ENCODE measurements at places on chromosomes 2 and 18.

- no peak for DNase-seq
Observed at GRCh38 chr18:61335684-61336555, 2.7 kb downstream of the CDH20 start.

- DNase-seq: no peak
Observed at GRCh38 chr18:26993568-26993967, 128.1 kb upstream of the AQP4 start.

DNA sequence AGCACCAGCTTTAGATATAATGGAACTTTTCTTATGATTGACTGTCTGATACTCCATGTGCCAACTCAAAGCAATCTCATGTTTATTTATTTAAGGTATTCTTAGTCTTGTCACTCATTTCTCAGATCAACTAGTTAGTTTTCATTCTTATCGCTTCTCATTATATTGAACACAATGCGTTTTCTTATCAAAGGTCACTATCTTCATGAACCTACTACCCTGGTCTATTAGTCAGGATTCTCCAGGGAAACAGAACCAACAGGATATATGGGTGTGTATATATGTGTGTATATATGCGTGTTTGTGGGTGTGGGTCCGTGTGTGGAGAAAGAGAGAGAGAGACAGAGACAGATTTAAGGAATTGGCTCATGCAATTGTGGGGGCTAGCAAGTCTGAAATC lies 619.9 kb downstream of the ZEB2 start:
- no peak for DNase-seq

DNA sequence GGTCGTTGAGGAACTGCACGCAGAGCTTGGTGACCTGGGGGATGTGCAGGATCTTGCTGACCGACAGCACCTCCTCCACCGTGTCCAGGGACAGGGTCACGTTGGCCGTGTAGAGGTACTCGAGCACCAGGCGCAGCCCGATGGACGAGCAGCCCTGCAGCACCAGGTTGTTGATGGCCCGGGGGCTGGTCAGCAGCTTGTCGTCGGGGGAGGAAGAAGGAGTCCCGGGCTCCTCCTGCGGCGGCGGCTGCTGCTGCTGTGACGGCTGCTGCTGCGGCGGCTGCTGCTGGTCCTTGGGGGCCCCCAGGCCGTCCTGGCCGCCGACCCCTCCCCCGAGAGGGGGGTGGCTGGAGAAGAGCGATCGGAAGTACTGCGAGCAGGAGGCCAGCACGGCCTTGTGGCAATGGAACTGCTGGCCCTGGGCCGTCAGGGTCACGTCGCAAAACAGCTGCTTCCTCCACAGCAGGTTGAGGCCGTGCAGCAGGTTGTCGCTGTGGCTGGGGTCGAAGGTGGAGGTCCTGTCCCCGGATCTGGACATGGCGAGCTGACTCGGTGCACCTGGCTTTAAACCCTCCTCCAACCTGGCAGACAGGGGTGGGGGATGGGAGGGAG lies 2.7 kb downstream of the KLHL14 start:
- no peak for DNase-seq

- no peak for DNase-seq
Observed at GRCh38 chr2:120441744-120442471, 96.0 kb downstream of the INHBB start.

DNA sequence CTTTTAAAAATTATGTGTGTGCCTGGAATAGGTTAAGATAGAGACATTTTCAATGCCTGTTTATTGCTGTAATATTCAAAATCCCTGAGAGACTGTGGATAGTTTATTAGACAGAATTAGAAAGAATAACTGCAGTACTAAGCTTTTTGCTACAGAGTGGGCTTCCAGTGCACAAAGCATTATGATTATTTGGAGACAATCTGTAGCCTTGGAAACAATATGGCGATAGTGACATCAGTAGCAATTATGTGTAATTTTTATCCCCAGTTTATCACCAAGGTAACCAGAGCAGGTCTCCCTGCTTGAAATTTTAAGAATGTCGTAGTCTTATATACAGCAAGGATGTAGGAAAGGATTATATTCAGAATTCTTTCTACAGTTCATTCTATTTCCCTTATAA lies 100.0 kb downstream of the MYO3B start:
- no peak for DNase-seq

GRCh38 chr2:143261986-143262385 lies 132.8 kb downstream of the ARHGAP15 start:
- no peak for DNase-seq

DNA sequence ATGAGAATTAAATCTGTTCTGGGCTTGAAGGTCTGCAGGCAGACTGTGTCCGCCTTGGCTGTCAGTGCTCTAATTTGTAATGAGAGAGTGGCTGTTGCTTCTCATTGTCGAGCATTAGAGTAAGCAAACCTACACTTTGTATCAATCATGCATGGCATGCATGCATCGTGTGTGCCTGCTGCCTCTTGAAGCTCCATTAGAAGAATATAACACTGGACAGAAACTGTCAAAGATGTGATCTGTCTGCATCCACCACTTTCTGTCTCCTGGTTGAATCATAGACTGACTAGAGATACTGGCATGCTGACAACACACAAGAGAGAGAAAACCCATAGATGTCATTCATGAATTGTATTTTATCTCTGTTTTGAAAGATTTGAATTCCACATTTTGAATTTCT lies 275.0 kb upstream of the NXPH2 start:
- no peak for DNase-seq

- no peak for DNase-seq
Observed at GRCh38 chr2:84388133-84388532, 70.9 kb downstream of the SUCLG1 start.

DNA sequence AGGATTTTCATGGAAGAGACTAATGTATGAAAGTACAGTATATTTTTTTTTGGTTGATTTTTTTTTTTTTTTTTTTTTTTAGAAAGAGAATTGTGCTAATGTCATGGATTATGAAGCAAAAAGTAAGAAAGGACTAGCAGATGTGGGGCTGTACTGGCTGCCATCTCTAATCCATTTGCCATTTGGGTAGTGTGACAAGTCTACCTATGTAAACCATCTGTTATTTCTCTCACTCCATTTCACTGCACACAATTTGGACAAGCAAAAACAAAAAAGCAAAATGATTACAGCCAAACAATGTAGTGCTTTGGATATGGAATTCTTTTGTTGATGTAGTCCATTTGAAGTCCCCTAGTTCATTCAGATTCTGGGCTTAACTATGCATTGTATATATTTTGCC lies 1355.4 kb downstream of the LRP1B start:
- DNase-seq: no peak

- no peak for DNase-seq
Observed at GRCh38 chr2:230323385-230324106, 3.4 kb upstream of the SP140L start.

GRCh38 chr18:14941256-14941655 lies 193.3 kb downstream of the ANKRD30B start:
- no peak for DNase-seq

DNA sequence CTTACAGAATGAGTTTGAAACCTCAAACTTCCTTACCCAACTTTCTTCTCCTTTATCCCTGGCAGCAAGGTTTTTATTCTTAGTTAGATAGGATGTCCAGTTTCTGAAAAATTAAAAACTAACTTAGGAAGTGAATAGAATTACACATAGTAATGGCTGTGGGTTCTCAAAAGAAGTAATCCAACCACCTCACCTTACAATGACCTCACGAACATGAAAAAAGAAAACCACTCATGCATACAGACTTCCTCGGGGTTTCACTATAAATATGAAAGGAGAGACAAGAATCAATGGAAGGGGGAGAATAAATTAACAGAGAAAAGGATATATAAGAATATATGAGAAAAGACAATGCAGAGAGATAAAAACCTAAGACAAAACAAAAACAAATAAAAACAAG lies 1044.3 kb upstream of the KLHL29 start:
- no peak for DNase-seq

DNA sequence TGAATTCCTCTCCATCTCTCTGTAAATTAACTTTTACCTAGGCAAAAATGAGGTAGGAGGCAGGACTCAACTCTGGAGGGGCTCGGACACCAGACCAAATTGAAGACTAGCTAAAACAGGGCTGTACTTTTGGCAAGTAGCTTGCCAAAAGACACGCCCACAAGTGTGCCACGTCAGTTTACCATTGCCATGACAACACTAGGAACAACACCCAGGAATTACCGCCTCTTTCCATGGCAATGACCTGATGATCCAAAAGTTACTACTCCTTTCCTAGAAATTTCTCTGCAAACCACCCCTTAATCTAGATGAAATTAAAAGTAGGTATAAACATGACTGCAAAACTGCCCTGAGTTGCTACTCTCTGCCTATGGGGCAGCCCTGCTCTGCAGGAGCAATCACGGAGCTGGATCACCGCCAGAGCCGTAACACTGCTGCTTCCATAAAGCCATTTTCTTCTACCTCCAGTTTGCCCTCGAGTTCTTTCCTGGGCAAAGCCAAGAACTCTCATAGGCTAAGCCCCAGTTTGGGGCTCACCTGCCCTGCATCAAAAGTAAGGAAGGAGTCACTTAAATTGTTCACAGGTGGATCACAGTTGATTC lies 66.0 kb upstream of the FAM136A start:
- no peak for DNase-seq

DNA sequence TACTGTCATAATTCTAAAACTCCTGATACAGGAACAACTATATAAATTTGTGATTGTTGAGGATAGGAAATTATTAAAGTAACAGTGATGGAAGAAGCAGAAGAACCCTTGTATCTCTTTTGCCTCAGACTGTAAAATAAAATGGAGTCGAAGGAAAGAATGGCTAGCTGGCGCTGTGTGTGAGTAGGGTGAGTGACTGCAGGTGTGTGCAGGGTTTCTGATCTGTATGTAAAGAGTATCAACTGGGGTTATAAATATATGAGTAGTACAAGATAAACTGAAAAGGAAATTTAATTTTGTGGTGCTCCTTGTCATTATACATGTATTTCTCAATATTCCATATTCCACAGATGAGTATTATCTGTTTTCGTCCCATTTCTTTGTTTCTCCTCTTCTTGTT lies 15.2 kb downstream of the POLI start:
- no peak for DNase-seq

- DNase-seq: no peak
Observed at GRCh38 chr2:43924463-43924862, 71.3 kb downstream of the LRPPRC start.

- DNase-seq: no peak
Observed at GRCh38 chr2:216335252-216335651, 37.0 kb downstream of the MARCHF4 start.

DNA sequence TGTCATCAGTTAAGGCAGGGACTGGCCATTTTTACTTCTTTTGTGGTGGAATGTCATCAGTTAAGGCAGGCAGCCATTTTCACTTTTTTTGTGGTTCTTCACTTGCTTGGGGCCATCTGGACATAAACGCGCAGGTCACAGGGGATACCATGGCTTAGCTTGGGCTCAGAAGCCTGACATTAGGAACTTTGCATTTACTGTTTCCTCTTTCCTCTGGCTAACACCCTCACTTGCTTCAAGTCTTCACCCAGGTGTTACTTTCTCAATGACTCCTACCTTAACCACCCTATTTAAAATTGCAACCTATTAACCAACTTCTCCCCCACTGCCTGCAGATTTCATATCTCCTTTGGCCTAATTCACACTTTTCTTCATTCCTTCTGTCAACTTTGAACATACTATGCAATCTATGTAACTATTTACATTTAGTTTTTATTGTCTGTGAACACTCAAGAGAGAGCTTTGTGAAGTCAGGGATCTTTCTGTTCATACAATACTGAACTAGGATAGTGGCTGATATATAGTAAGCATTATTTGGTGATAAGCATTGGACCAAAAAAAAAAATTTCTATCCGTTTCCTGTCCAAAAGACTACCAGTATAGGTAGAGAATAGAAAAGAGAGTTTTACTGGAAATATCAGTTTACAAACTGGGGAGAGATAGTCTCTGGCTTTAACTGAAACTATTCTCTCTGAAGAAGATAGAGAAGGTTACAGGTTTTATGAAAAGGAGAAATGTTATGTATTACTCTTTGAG lies 600.1 kb upstream of the ZNF804A start:
- DNase-seq: no peak

- DNase-seq: no peak
Observed at GRCh38 chr2:71060871-71061270, 7.6 kb upstream of the NAGK start.

DNA sequence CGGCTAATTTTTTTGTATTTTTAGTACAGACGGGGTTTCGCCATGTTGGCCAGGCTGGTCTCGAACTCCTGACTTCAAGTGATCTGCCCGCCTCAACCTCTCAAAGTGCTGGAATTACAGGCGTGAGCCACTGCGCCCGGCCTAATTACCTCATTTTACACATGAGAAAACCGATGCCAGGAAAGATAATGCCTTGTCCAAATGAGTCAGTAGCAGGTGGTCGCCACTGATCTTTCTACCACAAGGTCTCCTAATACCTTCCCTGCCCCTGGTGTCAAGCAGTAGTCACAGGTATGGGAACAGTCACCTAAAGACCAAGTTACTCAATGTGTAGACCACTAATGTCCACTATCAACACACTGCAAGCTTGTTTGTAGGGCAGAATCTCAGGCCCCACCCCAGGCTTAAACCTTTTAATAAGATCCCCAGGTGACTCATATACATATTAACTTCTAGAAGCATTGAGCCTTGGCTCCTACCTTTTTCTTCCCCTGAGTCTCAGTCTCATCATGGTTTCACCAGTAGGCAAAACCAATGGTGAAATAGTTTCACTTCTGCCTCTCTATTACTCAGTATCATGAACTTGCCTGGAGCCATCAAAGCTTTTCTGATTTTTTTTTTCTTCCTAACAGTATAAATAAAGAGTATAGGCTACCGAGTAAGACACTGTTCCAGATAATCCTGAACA lies 6.9 kb upstream of the EPB41L5 start:
- no peak for DNase-seq

GRCh38 chr2:126834006-126834659 lies 64.6 kb upstream of the TEX51 start:
- no peak for DNase-seq

DNA sequence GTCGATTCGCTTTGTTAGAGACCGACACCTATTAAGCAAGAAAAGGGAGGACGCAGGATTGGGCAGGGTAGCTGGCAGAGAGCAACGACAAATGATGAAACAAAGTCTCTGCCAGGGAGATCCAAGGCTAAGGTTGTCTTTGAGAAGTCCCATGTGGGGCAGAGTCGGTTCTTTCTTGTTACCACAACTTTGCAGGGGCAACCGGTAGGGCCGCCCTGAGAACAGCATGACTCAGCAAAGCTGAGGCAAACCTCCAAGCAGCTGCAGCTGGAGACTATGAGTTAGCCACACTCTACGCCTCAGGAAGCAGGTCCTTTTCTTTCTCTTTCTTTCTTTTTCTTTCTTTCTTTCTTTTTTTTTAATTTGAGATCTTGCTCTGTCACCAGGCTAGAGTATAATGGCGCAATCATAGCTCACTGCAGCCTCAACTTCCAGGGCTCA lies 452.3 kb upstream of the ID2 start:
- no peak for DNase-seq

- DNase-seq: no peak
Observed at GRCh38 chr2:161424394-161424769, 8.3 kb downstream of the TBR1 start.

DNA sequence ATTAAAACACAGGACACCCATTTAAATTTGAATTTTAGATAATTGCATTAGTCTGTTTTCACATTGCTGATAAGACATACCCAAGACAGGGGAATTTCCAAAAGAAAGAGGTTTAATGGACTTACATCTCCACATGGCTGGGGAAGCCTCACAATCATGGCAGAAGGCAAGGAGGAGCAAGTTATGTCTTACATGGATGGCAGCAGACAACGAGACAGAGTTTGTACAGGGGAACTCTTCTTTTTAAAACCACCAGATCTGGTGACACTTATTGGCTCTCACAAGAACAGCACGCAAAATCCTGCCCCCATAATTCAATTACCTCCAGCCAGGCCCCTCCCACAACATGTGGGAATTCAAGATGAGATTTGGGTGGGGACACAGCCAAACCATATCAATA lies 79.8 kb upstream of the SMAD2 start:
- no peak for DNase-seq

Measured in activated CD8-positive, alpha-beta memory T cell treated with anti-CD3 and anti-CD28 coated beads for 48 hours (primary cell).